Stimulated activated CD4-positive, alpha-beta T cell treated with anti-CD3 and anti-CD28 coated beads, Interleukin-2, amount 100 ng/mL, for 48 hours (primary cell): ENCODE measurements at places on chromosomes 4 and X.

DNA sequence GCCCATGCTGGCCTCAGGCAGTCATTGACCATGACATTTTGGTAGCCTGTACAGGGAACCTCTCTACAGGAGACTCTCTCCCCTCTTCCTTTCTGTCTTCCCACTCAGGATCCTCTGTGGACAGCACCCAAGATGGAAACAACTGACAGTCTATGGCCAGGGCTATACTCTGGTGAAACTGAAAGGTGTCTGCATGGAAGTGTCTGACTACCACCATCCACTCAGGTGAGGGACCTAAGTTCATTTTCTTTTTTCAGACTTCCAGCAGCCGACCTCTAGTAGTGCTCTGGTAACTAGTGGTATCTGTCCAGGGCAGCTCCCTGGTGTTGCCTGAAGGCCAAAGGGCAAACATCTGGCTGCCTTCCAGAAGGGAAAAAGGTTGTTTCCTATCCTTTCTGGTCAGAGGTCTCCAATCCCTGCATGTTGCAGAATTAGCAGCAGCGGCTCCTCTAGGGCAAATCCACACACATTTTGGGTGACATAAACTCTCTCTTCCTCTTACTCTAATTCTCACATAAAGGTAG, 804.5 kb downstream of the C4orf33 start:
- DNase-seq = no peak

DNA sequence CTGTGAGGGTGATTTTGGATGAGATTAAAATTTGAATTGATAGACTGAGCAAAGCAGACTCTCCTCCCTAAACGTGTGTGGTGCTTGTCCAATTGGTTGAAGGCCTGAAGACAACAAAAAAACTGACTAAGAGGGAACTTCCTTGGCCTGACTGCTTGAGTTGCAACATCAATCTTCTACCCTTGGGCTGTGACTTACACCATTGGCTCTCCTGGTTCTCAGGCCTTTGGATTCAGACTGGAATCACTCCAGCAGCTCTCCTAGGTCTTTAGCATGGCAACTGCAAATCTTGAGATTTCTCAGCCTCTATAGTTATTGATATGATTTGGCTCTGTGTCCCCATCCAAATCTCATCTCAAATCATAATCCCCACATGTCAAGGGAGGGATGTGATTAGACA, 49.7 kb upstream of the IGFBP7 start:
- no peak for DNase-seq

DNA sequence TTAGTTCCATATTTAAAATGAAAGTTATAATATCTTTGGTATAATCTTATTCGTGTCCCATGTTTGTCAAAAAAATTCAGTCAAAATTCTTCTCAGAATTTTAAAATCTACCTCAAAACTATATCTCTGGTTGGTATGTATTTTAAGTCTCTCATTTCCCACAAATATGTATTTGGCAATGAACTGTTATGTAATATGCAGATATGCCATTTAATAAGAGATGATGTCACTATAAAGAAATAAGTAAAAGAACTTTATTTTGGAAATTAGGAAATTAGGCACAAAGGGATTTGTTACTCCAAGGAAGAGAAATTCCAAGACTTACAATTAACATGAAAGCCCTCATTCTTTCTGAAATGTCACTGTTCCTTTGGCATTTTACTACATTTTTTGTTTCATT, 15.3 kb downstream of the SNCA start:
- no peak for DNase-seq

- no peak for DNase-seq
Measured at GRCh38 chrX:150544222-150544787, 24.1 kb upstream of the MTM1 start.

DNA sequence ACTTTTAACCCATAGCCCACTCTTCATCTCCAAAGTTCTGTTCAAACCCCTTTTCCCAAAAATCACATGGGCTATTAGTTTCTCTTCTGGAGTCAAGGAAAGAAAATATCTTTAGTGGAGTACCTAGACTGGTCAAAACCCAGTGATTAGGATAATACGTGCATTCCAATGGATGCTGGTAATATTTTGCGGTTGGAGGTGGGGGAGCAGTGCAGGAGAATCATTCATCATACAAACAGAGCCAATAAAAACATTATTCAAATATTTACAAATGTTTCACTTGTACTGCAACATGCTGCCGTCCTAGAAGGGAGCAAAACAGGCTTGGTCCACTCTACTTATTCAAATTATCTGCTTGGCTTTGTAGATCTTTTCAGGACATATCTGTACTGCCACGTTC, 57.2 kb upstream of the RAB9B start:
- DNase-seq = no peak

DNA sequence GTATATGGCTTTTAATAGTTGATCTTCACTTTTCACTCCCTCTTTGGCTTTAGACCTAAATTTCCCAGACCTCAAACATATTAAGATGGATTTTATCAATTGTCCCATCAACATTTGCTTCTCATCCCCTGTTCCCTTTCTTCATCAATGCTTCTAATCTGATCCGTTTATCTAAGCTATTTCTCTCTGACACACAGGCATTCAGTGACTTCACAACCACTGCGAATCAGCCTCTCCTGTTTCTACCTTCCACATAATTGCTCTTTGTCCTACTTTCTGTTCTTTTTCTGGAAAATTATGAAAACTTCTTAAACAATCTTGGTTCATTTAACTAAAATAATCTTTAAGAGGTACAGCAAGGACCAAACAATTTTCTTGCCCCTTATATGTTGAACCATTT, 115.2 kb downstream of the GLRA3 start:
- DNase-seq = no peak

GRCh38 chr4:156188596-156188995, 234.9 kb upstream of the CTSO start:
- no peak for DNase-seq

GRCh38 chr4:18670034-18670433, 648.5 kb upstream of the LCORL start:
- no peak for DNase-seq

DNA sequence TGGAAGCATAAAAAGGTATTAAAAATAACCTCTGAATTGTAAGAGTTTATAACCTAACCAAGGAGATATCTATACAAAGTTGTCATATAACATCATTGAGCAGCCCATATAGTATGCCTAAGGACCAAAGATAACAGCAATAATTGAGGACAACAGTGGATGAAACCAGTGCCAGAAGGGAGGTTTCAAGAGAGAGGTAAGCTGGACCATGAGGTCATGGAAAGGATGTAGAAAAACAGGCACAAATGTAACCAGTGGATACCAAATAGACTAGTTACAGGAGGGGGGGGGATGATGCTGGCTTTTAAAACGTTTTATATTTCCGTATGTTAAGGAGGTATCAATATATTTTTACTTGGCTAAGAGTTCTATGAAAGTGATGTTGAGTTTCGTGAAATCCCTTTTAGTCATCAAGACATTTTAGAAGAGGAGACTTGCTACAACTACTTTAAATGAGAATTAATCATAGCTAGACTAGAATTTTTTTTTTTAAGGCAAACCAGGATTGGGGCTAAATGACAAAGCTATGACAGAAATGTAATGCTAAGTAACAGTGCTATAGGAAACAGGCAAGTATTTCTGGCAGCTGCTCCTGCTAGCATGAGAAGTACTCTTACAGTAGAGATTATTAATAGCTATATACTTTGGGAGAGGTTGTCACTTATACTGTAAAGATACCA, 161.1 kb downstream of the FBXW7 start:
- DNase-seq = no peak

DNA sequence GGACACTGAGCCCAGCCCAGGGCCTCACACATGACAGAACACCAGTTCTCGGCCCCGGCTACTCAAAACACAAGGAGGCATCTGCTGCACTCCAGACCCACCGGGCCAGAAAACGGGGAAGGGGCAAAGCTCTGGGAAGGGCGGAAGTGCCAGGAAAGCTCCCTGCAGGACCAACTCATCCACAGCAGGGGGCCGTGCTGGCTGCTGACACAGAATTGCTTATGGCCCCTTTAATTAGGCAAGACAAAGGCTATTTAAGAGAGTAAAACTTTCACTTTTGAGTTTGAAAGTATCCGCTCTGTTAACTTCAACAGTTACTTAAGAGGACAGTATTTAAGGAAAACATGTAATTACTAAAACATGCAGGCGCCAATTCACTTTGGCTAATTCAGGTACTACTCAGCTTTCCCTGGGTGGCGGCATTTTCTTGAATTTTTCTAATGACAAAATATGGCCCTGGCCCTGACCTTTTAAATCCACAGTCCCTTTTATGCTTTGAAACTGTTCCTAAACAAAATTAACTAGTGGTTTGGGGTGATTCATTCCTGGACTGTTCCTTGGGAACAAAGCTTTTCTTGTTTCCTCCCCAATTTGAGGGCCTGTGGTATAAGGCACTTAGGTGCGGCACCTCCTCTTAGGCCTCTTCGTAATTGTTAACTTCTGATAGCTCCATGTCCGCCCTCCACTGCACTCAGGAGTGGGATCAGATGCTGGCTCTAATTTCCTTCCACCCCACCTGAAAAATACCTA, 40.4 kb downstream of the NSG1 start:
- DNase-seq = no peak

GRCh38 chr4:150462743-150463142, 119.2 kb upstream of the MAB21L2 start:
- DNase-seq = no peak

DNA sequence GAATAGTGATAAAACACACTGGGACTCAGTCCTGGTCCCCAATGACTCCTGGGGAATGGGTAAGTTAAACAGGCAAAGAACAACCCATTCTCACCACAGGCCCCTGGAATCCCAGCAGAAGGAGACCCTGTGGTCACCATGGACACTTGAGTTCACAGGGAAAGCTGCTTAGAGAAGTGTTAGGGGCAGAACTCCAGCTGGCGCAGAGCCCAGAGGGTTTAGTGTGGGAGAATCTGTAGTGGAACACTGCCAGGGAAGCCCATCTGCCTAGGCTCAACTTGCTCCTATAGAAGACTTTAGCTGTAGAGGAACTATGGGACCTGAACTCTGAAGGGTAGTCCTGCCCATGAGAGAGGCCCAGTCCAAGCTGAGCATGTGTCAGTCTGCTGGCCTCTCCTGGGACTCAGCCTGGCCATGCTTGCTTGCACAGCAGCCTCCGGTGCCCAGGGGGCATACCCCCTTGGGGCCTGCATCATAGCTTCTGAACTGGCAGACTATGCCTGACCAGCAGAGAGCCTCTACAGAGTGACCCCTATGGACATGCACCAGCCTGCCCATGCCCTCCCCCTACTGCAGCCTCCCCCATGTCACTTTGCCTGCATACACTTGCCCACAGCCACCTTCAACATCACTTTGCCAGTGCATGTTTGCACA, 343.5 kb downstream of the IDS start:
- no peak for DNase-seq

GRCh38 chr4:152680988-152681603, 1.3 kb upstream of the TMEM154 start:
- no peak for DNase-seq

GRCh38 chr4:16334601-16335000, 108.3 kb upstream of the TAPT1 start:
- DNase-seq = no peak
